ENCODE measurements at places on chromosomes 6 and 20.

GRCh38 chr6:142047934-142048592 is 84.7 kb upstream of the GJE1 start:
- DNase-seq: no peak

GRCh38 chr6:149360536-149360935 is 39.5 kb upstream of the SUMO4 start:
- DNase-seq: no peak

- no peak for DNase-seq
These were observed 159.3 kb upstream of the PLCB4 start for GRCh38 chr20:8909596-8909995.

GRCh38 chr20:46400828-46401477 is 5.5 kb downstream of the ELMO2 start:
- DNase-seq: no peak

- DNase-seq: no peak
These were observed 45.4 kb downstream of the RPF2 start for GRCh38 chr6:111027219-111027618.

DNA sequence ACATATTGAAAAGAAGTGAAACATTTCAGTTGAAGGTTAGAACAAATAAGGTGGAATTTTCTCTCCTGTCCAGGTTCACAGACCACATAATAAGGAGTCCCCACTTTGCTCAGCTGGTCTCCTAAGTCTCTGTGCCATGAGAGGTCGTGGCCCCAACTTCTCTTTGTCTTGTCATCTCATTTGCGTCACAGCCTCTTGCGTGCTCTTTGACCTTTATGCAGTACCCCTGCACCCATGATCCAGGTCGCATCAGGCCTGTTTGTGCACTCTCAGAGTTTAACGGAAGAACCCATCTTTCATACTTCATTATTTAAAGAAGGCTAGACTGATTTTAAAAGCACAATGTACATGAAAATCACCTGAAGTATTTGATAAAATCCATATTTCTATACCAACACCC is 110.4 kb upstream of the BMP2 start:
- no peak for DNase-seq

DNA sequence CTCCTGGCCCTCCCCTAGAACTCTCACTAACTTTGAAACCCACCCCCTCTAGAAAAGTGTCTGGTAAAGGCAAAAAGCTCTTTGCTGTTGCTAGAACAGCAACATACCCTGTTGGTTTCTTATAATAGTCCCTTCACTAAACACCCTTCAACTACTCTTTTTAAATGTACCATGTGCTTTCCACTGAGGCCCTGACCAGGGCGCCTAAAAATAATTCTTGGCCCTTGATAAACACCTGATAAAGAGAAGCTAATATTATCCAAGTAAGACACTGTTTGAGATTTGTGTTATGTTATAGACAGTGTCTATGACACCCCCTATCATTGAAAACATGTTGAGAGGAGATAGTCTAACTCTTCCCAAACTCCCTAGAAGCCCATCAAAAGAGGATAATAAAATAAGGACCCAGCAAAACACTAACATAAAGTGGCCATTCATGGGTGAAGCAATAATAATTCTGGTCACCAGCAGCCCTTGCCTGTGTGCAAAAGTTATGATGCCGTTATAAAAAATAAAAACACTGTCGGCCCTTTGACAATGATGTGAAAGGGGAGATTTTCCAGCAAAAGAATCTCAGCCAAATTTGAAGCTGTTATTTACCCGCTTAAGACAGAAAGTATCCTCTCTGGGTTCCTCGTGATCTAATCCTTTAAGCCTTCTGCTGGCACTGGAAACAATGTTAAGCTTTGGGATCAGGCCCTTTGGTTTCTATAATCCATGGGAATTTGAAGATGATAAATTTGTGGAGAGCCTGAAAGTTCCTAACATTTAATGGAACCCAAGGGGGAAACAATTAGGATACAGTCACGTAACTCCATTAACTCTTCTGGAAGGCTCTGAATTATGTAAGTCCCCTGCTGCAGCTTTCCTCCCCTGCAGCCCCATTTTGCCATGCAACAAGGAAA is 122.6 kb upstream of the PLCB4 start:
- no peak for DNase-seq

DNA sequence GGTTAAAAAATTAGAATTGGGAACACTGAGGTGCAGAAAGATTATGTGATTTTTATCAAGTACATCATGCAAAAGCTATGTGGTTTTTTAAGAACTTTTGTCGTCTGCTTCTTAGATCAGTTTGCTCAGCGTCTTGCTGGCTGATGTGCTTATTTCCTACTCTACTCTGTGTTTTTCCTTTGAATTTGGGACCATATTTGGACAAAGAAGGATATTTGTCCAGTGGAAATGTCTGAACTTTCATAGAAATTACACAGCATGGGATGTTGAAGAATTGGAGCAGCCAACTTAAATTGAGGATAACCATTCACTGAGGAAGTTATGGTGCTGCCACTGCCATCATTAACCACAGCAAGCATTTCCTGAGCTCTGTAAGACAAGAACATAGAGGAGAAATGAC is 252.8 kb upstream of the HS3ST5 start:
- no peak for DNase-seq

- DNase-seq: no peak
These were observed 374.4 kb downstream of the PHF3 start for GRCh38 chr6:64010010-64010409.

DNA sequence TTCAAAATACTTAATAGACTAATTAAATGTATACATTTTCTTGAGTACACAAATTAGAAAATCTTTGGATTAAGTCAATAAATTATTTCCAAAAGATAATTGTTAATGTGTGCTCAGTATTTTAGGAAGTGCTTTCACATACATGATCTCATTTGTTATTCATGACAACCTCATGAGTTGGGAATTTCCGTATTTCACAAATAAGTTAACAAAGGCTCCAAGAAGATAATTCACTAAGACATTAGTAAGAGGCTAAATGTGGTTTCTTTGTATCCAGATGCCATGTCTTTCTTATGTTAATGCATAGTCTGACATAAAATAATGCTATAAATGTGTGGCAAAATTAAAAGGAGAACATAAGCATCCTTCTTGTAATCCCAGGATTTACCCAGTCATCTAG is 79.5 kb upstream of the TCF21 start:
- no peak for DNase-seq

- no peak for DNase-seq
These were observed 60.7 kb upstream of the LAMA2 start for GRCh38 chr6:128822271-128822670.

DNA sequence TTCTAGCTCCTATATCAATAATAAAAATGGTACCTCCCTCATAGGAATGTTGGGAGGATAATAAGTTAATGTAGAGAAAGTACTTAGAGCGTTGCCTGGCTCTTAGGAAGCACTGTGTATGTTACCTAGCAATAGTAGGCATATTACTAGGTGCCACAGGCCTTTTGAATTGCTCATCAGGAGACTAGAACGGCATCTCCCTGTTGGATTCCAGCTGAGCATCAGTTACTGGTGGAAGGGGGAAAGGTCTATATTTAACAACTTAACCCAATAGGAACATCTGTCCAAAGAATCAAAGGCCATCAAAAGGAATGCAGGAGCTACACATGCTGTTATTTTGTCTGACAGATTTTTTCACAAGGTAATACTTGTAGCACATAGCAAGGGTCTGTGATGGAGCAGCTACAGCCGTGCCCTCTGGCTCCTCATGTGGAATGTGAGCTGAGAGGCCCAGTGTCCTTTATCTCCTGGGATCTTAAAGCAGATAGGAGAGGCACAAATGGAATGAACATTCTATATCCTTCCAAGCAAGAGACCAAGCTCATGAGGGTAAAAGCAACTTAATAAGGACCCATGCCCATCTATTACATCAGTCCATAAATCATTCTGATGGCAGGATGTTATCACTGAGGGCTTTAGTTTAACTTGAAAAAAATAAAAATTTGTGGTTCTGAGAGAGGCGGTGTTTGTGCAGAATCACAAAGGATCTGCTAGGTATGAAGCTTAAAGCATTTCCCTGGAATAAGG is 184.9 kb upstream of the LAMP5 start:
- DNase-seq: no peak

- DNase-seq: no peak
These were observed 185.8 kb upstream of the TENT5A start for GRCh38 chr6:81938014-81938856.

GRCh38 chr20:5552154-5552553 is 198.0 kb upstream of the SHLD1 start:
- DNase-seq: no peak

DNA sequence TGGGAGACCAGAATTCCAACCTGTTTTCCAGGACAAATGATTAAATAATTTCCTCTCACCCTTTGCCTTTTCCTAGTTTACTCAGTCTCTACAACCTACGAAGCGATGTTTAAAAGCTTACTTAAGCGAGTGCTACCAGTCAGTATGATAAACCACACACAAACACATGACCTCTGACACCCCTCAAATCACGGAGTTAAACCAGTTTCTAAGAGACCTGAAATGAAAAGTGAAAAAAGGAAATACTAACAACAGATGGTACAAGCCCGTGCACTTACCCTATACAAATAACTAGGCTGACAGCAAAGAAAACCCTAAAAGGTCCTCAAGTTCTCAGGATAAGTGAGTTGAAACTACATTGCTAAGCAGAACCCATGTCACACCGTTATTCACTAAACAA is 7.7 kb downstream of the TNFRSF21 start:
- no peak for DNase-seq

GRCh38 chr20:1808101-1808500 is 87.1 kb upstream of the SIRPA start:
- DNase-seq: no peak

DNA sequence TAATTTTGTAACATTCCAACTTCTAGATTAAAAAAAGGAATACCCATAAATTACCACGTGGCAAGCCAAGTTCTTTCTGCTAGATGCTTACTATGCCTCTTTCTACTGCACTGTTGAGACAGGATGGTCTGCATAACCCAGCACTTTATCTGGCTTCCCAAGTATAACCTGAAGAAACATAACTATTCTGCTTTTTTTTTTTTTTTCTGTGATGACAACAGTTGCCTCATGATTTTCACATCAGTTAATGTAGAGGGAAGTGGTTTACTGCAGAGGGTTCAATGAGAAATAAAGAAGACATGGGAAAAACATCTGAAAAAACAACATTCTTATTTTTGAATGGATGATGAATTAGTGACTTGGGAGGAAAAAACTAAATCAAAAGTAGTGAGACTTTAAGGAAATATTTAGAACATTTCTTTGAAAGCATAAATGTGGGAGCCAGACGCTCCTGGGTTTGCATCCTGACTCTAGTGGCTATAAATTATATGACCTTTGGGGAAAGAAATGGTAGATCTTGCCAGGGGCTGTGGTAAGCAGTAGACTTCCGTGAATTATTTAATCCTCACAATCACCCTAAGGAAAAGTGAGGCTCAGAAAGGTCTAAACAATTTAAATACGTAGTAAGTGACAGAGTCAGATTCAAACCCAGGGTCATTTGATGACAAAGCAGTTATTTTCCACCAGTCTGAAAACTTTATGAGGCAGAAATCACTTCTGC is 230.7 kb downstream of the PHACTR1 start:
- no peak for DNase-seq

- DNase-seq: no peak
These were observed 57.4 kb downstream of the NPEPL1 start for GRCh38 chr20:58749979-58750378.

DNA sequence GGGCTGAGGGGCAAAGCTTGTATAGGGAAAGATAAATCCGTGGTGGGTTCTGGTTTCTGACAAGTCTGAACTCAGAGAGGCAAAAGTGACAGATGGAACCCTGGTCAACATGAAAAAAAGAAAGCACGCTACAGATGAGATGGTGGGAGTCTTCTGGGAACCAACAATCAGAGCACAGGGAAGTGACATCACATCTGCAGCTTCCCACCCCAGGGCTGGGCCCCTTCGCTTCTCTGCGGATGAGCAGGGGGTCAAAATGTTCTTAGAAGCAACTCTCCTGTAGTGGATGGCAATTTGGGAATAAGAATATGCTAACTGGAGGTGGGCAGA is 129.2 kb upstream of the AKAP12 start:
- DNase-seq: no peak

GRCh38 chr20:60352596-60352995 is 394.4 kb downstream of the CDH26 start:
- DNase-seq: no peak

- DNase-seq: no peak
These were observed 26.8 kb downstream of the ZBTB9 start for GRCh38 chr6:33481192-33481591.
